Occipital lobe (tissue), 3 donors: ENCODE measurements at places on chromosomes 11 and 22. TPM values are rescaled to one million over a fixed set of nuclear protein-coding genes. Genes with fewer than 3 reads are reported as not detected.

HIKESHI gene
- 57.9 TPM for total RNA-seq

HSPA8 gene
- 3,421 TPM for total RNA-seq

TMPRSS6 gene
- not detected for total RNA-seq

TMEM191C gene
- total RNA-seq: 4.4 TPM

USH1C gene
- total RNA-seq: 0.62 TPM

LIF gene
- total RNA-seq: not detected

OR51E2 gene
- total RNA-seq: not detected

CECR2 gene
- total RNA-seq: 4.4 TPM

B3GAT3 gene
- total RNA-seq: 21.4 TPM

TP53AIP1 gene
- 0.47 TPM for total RNA-seq

KRTAP5-10 gene
- not detected for total RNA-seq

NRGN gene
- total RNA-seq: 2.7 TPM

SLC3A2 gene
- 87.3 TPM for total RNA-seq

APOL5 gene
- not detected for total RNA-seq

ARCN1 gene
- total RNA-seq: 73.9 TPM

DLG2 gene
- 353 TPM for total RNA-seq

OR56A1 gene
- total RNA-seq: under 0.01 TPM

BDNF gene
- total RNA-seq: 0.78 TPM

OR8K1 gene
- not detected for total RNA-seq

SGSM1 gene
- total RNA-seq: 11.4 TPM

SCGB1D2 gene
- total RNA-seq: not detected

CCDC89 gene
- total RNA-seq: 0.47 TPM

TECTA gene
- total RNA-seq: 1.7 TPM

AQP11 gene
- 5.9 TPM for total RNA-seq

MTA2 gene
- total RNA-seq: 129 TPM

GNG3 gene
- total RNA-seq: 20.0 TPM

ZP1 gene
- total RNA-seq: not detected

ST14 gene
- total RNA-seq: not detected

RIBC2 gene
- not detected for total RNA-seq

TSPAN32 gene
- total RNA-seq: not detected

GSTT2 gene
- not detected for total RNA-seq

P2RY2 gene
- not detected for total RNA-seq

OR10D3 gene
- not detected for total RNA-seq

MRGPRF gene
- 2.3 TPM for total RNA-seq

NLRP14 gene
- 0.94 TPM for total RNA-seq

GSTT2B gene
- 4.1 TPM for total RNA-seq

OSM gene
- total RNA-seq: 0.31 TPM

PKDREJ gene
- total RNA-seq: under 0.01 TPM

PATE4 gene
- total RNA-seq: not detected

MAPK12 gene
- 11.4 TPM for total RNA-seq

KRTAP5-5 gene
- total RNA-seq: not detected

OR6T1 gene
- not detected for total RNA-seq

CRYBA4 gene
- total RNA-seq: not detected

PHLDA2 gene
- total RNA-seq: not detected

RAB38 gene
- 0.78 TPM for total RNA-seq
